ENCODE measurements at places on chromosomes 12 and 14.
A peak's percentile ranks its signal among the peaks of the same experiment; 100 is the strongest.

- DNase-seq = no peak
Observed at GRCh38 chr12:117225179-117225578, 34.9 kb upstream of the FBXO21 start.

GRCh38 chr12:47894652-47895051 is 10.1 kb downstream of the VDR start:
- DNase-seq = no peak

- no peak for DNase-seq
Observed at GRCh38 chr12:80556566-80556965, 112.5 kb downstream of the PTPRQ start.

DNA sequence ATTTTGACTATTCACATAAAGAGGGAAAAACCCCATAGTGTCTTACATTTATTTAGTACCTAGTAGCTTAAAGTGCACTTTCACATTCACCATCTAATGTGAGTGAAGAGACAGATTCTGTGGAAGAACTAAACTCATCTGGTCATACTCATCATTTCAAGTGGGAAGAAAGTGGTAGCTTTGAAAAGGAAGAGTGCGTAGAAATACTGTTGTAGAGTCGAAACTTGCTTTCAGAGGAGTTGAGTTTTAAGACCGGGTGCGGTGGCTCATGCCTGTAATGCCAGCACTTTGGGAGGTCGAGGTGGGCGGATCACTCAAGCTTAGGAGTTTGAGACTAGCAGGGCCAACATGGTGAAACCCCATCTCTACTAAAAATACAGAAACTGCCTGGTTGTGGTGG is 222.2 kb downstream of the ERC1 start:
- DNase-seq = no peak

DNA sequence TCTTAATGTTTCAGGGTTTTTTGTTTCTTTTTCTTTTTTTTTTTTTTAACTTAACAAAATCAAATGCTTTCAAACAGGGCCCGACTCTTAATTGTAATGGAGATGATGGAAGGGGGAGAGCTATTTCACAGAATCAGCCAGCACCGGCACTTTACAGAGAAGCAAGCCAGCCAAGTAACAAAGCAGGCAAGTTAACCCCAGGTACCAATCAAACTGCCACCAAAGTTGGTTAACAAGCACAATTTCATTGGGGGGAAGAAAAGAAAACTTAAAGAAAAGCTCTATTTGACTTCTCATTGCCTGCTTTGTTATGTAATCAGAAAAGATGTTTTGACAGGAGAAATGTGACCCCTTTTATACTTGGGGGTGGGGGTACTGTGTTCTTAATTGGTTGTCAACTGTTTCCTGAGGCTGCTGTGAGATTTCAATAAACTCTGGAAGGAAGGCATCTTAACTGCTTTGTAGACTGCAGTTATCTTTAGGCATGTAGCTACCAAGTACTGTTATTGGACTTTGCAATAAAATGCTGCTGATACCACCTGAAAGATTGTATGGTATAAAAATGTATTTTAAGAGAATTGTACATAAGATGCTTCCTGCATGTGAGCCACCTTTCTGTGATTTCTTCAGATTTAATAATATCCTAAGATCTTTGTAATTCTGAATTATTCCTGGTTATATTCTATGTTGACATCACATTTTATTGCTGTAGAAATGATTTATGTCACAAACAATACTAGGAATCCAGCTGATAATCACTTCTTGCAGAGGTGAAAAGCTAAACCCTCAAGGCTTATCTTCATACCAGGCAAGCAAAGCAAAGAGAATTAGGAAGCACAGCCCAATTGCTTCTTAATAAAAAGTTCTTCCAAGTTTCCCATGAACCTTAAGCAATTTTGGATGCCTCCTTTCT is 26.9 kb downstream of the MAPKAPK5 start:
- no peak for DNase-seq

GRCh38 chr14:79009286-79009685 is 839.1 kb downstream of the NRXN3 start:
- DNase-seq = no peak

DNA sequence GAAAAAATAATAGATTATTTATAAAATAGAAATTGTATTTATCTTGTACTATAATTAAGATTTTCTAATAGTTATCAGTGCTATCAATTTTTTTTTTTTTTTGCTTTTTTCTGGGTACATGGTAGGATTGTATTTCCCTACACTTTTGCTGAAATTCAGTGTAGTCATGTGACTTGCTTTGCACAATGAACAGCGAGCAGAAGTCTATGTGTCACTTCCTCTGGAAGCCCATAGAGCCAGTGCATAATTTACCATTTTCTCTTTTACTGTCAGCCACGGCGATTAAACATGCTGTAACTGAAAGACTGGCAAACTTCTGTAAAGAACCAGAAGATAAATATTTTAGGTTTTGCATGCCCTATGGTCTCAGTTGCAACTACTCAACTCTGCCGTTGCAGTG is 80.8 kb upstream of the PPP1R12A start:
- DNase-seq = no peak

DNA sequence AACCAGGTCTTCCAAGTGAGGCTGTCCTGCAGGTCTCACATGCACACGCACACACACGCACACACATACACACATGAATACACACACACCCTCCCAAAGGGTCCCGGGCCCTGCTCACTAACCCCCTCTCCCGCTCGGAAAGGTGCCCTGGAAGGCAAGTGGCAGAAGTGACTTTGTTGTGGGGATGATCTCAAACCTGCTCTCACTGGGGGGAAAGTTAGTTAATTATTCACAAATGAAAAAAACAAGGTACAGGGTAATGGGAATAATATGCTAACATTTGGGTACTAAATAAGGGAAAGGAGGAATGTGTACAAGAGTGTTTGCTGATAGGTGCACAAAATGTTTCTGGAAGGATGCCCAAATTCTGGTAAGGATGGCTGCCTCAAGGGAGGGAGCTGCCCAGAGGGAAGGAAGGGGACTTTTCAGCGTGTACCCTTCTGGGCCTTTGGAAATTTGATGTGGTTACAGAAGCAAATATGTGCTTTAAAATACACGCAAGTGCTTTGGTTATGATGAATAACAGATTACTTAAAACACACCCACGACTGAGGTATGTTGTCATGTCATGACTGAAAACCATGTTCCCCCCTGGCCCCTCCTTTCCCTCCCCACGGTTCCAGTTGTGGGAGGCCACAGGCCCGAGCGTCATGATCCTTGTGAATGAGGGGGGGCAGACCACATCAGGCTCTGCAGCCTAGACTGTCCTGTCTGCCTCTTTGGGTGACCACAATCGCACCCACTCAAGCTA is 43.3 kb upstream of the PLEKHG6 start:
- DNase-seq = peak; percentile 60

DNA sequence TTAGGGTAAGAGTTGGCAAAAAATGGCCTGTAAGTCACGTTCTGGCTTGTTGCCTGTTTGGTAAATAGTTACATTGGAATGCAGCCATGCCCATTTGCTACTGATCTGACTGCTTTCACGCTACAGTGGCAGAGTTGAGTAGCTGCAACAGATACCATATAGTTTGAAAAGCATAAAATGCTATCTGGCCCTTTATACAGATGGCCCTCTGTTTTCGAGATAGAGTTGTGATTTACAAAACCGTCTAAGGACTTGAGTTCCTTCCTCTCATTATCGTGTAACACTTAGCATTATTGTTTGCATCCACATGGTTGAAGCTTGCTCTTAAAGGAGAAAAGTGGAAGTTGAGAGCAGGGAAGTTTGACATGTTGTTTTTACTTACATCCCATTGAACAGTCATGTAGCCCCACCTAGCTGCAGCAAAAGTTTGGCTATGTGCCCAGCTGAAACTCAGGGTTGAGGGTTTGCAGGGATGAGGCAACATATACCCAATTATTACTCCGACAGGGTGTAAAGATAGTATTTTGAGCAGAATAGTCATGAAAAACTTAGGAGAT is 11.3 kb upstream of the SCFD1 start:
- no peak for DNase-seq

DNA sequence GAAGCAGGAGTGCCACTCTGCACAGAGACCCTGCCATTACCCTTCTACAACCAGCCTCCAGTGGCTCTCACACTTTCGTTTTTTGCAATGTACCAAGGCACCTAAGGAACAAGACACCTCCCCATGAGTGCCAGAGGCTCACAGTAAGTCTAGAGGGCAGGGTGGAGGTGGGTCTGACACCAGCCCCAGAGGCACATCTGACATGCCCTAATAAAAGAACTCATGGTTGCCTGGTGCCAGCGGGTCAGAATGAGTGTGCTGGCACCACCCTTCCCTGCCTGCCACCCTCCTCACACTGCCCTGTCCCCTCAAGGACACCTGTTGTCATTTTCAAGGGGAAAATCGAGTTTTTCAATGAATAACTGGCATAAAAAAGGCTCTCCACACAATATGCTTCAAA is 161.2 kb downstream of the FOXN3 start:
- DNase-seq = no peak

GRCh38 chr14:47961634-47962033 is 286.2 kb upstream of the MDGA2 start:
- no peak for DNase-seq

DNA sequence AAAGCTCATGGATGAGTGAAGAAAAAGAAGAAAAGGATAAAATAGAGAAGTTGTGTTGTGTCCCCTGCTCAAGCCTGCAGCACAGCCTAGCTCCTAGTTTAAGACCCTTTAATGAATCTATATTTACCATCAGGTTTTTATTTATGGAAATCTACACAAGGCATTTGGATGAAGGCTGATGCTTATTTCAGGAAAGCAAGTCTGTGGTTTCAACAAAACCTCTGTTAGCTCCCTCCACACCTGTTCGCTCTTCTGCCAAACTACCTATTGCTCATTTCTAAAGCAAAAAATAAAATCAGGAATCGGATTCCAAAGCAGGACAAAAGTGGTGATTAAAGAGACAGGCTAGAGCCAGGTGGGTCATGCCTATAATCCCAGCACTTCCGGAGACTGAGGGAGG is 18.9 kb upstream of the MAP3K9 start:
- no peak for DNase-seq

- DNase-seq = no peak
Observed at GRCh38 chr12:124030510-124030909, 57.5 kb downstream of the ZNF664 start.

GRCh38 chr14:91753501-91754128 is 21.7 kb upstream of the CATSPERB start:
- no peak for DNase-seq

GRCh38 chr12:106181401-106182114 is 42.8 kb upstream of the NUAK1 start:
- no peak for DNase-seq

- no peak for DNase-seq
Observed at GRCh38 chr12:48336564-48336963, 14.2 kb downstream of the ZNF641 start.

GRCh38 chr14:67680941-67681340 is 6.5 kb upstream of the VTI1B start:
- DNase-seq = no peak

DNA sequence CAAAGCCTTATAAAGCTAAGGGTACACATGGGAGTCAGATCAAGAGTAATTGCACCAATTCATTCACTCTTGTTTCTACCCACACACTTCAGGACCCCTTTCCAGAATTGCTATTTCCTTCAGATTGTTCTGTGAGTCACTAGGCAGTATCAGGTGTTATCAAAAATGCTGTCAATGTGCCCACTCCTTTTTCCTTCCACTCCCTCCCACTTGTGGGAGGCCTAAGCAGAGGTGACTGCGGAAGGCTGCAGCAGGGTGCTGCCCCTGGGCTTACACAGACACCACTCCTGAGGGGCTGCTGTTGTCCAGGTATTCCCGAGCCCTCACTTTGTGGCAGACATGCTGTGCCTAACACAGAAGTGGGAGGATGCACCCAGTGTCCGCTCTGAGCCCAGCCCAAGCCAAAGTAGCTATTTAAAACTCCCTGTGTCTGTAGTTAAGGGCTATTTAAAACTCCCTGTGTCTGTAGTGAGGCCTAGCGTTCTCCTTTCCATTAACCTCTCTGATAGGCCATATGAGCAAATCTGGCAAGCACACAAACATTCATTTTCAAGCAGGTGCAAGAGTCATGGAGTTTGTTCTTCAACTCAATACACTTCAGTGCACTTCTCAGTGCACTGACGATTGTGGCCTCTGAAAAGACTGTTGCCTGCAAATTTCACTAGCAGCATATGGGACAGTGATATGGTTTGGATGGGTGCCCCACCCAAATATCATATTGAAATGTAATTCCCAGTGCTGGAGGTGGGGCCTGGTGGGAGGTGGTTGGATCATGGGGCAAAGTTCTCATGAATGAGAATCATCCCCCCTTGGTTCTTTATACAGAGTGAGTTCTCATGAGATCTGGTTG is 117.8 kb downstream of the PHLDA1 start:
- DNase-seq = peak; percentile 46

DNA sequence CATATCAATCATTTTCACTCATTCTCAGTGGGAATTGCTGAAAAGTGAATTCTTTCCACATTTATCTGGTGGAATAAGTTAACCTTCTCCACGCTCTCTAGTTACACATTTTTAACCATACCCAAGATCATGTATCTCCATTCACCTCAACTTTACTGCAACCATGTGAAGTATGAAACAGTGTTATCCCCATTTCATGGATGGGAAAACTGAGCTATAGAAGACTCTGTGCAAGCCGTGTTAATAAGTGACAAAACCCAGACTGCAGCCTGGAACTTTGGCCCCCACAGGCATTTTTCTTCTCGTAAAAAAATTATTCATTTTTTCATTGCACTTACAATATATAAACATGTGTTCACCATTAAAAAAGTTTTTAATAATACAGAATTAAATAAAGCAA is 82.4 kb upstream of the CCND2 start:
- no peak for DNase-seq

DNA sequence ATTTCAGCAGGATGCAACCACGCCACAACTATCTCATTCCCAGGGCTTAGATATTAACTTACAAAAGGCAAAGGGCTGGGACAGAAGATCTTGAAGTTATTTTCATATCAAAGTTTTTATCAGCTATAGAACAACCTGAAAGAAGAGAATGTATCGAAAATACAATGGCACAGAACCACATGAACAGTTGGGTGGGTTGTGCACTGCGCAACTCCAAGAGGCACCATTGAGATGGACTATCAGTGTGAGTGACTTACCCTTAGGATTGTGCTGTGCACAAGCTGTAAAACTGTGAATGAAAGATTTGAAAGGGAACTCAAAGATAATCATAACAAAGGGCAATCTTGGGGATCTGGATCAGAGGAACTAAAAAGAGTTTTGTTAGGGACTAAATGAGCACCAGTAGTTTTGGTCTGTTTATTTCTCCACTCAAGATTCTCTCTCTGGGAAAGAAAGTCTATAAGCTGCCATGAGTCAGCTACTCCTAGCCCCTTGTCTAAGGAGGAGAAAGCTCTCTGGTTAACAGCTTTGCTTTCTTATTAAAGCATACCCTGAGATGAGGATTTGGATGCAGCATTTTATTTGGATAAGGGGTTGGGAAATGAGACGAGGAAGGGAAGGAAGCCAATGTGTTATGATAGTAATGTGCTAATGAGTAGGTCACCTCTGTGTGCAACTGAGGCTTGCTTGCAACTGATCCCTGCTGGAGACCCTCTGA is 62.2 kb downstream of the TBX5 start:
- no peak for DNase-seq

GRCh38 chr12:66688846-66689439 is 10.1 kb upstream of the GRIP1 start:
- DNase-seq = no peak

DNA sequence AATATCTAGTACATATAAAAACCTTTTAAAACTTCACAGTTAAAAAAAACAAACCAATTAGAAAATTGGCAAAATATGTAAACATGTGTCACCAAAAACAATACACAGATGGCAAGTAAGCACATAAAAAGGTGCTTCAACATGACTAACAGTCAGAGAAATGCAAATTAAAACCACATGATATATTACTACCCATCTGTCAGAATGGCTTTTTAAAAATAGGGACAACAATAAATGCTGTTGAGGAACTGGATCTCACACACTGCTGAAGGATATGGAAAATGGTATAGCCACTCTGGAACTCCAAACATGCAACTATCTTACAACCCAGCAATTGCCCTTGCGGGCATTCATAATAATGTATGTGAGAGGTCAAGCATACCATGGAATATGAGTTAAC is 1153.6 kb downstream of the FLRT2 start:
- DNase-seq = no peak

All from stimulated activated CD8-positive, alpha-beta memory T cell treated with anti-CD3 and anti-CD28 coated beads, Interleukin-7, amount 100 ng/mL, for 48 hours (primary cell).